ENCODE measurements at places on chromosomes 3 and 15.

DNA sequence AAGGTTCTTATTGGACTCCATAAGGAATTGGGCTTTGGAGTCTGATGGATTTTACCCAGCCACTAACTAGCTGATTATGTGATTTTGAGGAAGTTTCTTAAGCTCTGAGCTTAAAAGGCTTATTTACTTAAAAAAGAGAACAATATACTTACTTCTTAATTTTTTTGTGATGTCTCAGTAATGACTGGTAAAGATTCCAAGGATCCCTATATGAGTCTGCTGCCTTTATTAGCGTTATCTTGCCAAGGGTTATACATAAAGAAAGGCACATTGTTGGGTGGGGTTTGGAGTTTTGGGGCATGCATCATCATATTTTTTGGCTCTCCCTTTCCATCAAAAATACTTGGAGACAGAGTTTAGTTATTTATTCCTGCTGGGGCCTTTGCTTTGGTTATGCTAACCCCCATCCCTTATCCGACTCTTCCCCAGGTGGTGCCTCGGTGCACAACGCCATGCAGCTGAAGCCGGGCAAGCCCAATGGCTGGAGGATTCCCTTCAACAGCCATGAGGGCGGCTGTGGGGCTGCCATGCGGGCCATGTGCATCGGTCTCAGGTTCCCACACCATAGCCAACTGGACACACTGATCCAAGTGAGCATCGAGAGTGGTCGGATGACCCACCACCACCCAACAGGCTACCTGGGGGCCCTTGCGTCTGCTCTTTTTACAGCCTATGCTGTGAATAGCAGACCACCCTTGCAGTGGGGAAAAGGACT, 6.7 kb downstream of the ADPRH start:
- no peak for DNase-seq

DNA sequence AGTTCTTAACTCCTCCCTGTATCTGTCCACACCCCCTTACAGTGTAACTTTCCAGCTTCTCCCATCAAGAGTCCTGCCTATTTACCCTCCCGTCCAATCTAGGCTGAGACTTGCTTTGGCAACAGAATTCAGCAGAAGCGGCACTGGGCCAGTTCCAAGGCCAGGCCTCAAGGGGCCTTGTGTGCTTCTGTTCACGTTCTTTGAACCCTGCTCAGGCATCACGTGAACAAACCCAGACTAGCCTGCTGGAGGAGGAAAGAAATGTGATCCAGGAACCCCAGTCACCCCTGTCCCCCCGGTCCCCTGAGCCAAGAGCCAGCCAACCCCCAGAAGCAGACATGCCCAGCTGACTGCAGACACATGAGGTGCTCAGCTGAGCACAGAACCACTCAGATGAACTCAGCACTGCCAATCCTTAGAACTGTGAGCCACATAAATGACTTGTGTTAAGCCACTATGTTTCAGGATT, 76.1 kb upstream of the DCLK3 start:
- DNase-seq, result no peak

DNA sequence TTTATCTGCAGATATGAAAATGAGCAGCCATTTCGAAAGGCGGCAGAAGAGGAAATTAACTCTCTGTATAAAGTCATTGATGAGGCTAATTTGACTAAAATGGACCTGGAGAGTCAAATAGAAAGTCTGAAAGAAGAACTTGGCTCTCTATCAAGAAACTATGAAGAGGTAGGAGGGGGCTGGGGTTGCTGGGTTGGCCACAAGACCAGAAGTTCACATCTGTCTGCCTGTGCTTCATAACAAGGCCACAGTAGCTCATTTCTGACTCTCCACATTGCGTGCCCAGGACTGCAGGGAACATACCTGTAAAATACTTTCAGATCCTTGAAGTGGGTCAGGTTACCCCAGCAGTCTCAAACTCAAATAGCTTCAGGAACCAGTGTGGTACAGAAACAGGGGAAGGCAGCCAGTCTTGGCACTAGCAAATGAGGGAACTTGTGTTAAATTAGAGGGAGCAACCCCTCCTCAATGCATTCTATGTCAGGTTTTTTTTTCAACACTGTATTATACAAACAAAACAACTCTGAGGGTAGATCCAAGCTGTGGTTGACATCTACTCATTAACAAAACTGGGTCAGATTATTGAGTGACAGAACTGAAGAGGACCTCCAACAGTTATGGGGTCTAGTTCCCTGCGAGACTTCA, 48.7 kb downstream of the BFSP2 start:
- DNase-seq, result no peak

DNA sequence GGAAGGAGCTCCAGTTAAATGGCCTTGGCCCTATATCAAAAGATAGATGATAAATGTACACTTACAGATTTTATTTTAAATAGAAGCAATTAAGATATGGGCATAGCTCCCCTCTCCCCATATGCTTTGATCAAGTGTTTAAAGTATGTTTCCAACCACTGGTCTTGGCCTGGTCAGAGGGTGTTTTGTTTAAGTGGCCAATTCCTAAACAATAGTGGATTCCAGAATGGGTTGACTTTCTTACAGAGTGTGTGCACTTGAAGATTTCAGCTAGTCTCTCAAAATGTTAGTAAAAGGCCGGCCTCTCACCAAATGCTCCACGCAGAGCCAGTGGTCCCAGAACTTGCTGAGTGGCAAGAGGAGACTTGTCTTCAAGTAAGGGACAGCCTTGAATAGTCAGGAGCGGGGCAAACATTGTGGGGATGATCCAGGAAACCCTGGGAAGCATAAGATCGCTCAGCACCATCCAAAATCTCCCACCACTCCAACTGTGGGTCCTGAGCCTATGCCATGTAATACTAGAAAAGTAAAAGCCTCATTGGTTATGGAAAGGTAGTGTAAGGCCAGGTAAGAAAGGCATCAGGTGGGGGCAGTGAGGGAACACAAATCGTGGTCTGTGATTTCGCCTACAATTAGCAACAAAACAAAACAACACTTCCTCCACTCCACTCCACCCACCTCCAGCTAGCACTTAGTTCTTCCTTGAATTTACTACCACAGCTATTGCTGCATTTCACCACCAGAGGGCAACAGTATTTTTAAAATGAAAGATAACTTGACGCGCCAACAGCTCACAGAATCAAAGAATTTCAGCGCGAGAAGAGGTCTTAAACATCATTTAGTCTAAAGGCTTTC, 4.8 kb downstream of the RARRES1 start:
- peak; percentile 46 for DNase-seq

DNA sequence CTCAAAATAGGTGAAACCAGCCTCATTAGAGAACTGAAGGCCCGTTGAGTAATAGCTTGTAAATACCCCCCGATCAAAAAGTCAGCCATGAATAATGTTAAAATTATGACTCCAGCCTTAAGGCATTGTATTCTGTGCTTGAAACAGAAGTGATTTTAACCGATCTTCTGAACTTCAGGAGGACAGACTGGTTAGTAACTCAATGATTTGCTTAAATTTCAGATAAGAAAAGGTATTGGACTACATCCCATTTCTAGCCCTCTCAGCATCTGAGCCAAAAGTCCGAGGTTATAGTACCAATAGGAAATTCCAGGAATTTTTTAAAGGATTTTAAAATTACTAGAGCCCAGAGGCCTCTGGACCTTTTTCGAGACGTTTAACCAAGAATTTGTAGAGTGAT, 67.7 kb upstream of the FGF12 start:
- no peak for DNase-seq

- peak; percentile 45 for DNase-seq
Measured at GRCh38 chr15:26972636-26973035, 1.7 kb downstream of the GABRG3 start.

DNA sequence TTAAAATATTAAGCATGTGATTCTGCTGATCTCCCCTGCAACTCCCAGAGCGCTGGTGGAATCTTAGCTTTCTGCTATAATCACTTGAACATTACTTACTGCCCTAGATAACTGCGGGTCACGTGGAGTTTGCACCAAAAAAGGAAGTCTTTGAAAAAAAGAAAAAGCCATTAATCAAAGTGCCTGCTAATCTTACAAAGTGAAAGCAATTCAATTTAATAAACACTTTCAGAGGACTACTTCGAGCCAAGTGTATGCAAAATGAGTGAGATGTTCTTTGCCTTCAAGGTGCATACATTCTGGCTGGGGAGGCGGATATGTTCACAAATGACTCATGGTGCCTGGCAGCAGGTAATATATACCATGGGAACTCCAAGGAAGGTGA, 109.9 kb upstream of the GAP43 start:
- DNase-seq, result no peak

DNA sequence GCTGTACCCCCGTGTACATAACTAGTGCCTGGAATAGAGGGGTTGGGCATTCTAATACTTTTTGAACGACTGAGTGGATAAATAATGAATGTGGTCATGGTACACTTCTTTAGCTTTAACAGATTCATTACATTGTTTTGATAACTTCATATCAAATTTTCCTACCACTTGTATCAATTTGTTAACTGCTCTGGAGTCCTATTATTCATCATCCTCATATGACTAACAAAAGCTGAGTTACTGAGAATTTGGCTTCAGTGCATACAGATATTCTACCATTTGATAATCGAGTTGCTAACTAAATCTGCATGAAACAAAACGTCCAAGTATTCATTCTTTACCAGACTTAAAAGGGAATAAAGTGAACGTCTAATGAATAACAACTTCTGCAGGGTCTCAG, 31.7 kb downstream of the FRMD5 start:
- no peak for DNase-seq

DNA sequence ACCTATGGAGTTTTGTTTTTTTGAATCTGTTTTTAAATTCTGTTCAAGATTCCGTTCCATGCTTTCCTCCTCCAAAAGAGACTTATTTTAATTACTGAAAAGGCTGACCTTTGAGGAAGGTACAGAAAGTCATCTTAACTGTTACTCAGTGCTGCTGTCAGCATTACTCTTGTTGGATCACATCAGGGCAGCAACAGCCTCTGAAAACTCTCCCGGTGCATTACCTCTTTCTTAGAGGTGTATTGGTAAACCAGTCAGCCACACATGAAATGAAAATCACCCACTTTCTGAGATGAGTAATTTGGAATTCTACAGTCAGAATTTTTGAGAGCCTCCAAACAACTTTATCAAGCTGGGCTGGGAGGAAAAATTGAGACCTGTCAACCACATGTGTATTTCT, 88.5 kb upstream of the LIMD1 start:
- no peak for DNase-seq

Measured in urothelium cell line (cell line).